ENCODE measurements at places on chromosomes 1 and 21.

DNA sequence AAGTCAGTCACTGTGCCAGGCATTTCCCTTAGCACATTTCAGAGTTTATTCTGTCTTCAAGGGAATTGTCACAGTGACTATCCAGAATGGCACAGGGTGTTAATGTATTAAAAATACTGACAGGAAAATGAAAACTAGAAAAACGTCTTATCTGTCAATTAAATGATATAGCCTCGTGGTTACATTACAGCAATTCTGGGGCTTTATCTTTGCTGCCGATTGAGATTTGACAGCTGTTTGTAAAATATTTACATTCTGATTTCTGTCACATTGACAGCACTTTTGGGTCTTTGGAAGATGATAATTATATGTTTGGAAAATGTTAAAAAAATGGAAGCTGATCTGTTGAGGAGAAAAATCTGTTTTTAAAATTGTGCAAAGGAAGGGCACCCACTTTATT lies 250.0 kb downstream of the CHRM3 start:
- DNase-seq: no peak

- peak; percentile 71 for DNase-seq
Measured at GRCh38 chr1:235831148-235831547, 35.6 kb downstream of the LYST start.

GRCh38 chr1:155003227-155003765 lies 694 bp downstream of the ZBTB7B start:
- no peak for DNase-seq

DNA sequence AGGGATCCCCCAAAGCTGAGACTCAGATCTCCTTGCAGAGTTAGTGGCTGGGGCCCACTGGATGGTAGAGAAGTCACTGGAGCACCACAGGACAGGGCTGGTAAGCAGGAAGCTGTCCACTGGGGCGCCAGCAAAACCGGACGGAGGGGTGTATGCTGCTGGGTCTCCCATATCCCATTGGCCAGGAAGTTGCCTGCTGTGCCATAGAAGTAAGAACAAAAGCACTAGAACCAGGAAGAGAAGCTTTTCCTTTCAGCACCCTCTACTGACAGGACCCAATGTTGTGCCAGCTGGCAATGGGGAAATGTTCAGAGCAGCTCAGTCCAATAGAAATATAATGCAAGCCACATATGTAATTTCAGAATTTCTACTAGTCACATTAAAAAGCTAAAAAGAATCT lies 146.6 kb downstream of the SPATA46 start:
- no peak for DNase-seq

- DNase-seq: no peak
Measured at GRCh38 chr1:3275471-3276340, 178.8 kb upstream of the ARHGEF16 start.

DNA sequence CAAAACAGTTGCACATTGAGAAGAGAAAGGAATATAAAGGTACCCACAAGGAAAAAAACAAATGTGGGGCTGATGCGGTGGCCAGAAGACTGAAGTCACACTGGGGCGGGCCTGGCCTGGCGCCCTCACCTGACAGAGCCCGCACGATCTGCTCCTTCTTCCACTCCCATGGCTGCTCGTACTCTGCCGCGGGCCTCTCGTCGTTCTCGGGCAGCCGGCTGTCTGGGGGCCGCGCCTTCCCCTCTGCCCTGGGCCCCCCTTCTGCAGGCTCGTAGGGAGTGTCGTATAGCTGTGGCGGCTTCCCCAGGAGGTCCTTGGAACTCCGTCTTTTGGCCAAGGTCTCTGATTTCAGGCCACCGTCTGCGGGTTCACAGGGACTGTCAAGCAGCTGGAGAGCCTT lies 13.1 kb upstream of the TDRD10 start:
- no peak for DNase-seq

GRCh38 chr1:246533371-246533905 lies 26.4 kb upstream of the SMYD3 start:
- DNase-seq: no peak

- peak; percentile 30 for DNase-seq
Measured at GRCh38 chr1:99004861-99005442, at the start of gene PLPPR5. Gene PLPPR5, minus strand, starts transcription at chr1:99004861. Its CDS starts 190 bp downstream, at chr1:99004671.

GRCh38 chr1:40652468-40652867 lies 13.0 kb downstream of the RIMS3 start:
- DNase-seq: no peak

- no peak for DNase-seq
Measured at GRCh38 chr1:232922485-232922884, 27.9 kb upstream of the NTPCR start.

DNA sequence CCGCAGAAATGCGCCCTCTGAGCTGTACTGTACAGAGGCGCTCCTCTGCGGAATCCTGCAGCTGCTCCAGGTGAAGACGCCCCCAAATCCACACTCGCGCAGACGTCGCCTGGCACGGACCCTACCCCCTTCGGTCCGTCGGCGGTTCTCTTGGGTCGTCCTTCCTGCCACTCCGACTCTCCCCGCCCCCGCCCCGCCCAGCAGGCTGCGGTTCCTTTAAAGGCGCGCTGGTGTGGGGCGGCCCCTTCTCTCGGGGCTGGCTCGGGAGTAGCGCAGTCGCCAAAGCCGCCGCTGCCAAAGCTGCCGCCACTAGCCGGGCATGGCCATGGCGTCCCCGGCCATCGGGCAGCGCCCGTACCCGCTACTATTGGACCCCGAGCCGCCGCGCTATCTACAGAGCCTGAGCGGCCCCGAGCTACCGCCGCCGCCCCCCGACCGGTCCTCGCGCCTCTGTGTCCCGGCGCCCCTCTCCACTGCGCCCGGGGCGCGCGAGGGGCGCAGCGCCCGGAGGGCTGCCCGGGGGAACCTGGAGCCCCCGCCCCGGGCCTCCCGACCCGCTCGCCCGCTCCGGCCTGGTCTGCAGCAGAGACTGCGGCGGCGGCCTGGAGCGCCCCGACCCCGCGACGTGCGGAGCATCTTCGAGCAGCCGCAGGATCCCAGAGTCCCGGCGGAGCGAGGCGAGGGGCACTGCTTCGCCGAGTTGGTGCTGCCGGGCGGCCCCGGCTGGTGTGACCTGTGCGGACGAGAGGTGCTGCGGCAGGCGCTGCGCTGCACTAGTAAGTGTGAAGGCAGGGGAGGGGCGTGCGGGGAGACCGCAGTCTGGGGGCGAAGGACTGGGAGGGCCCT lies at the start of gene RASSF5:
Gene RASSF5 (plus strand): TSS at position 248 of the 846 bp plus-strand sequence. CDS start 72 bp downstream, at position 320.
- peak; percentile 87 for DNase-seq

DNA sequence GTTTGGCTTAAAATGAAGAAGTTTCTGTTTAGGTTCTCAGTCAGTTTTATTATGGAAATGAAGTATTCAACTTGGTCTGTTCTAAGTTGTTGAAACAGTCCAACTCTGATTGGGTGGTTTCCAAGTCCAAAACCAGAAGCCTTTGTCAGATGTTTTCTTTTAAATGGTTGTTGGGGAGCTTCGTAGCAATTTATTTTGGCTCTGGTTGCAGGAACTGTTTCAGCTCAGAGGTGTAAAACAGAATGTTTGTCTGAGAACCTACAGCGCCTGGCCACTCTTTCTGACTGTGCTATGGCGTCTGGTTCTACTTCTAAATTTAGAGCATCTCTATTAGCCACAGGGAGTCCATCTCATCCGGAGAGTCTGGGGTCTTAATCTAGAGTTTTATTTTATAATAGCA lies 582.6 kb upstream of the TMPRSS15 start:
- DNase-seq: no peak

DNA sequence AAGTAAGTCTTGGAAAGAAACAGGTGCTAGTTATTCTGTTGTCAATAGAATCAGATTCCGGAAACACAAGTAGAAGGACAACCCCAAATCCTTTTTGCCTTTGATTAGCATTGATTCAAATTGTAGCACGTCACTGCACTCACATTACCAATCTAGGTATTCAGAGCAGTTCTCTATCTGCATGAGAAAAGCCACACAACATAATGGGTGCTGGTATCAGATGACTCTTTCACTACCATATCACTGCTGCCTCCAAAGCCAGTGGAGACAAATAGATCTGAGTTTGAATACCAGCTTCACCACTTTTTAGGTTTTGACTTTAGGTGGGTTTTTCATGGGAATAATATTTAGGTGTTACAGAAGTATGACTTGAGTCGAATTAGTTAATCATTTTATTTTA lies 38.9 kb downstream of the RTCA start:
- no peak for DNase-seq

DNA sequence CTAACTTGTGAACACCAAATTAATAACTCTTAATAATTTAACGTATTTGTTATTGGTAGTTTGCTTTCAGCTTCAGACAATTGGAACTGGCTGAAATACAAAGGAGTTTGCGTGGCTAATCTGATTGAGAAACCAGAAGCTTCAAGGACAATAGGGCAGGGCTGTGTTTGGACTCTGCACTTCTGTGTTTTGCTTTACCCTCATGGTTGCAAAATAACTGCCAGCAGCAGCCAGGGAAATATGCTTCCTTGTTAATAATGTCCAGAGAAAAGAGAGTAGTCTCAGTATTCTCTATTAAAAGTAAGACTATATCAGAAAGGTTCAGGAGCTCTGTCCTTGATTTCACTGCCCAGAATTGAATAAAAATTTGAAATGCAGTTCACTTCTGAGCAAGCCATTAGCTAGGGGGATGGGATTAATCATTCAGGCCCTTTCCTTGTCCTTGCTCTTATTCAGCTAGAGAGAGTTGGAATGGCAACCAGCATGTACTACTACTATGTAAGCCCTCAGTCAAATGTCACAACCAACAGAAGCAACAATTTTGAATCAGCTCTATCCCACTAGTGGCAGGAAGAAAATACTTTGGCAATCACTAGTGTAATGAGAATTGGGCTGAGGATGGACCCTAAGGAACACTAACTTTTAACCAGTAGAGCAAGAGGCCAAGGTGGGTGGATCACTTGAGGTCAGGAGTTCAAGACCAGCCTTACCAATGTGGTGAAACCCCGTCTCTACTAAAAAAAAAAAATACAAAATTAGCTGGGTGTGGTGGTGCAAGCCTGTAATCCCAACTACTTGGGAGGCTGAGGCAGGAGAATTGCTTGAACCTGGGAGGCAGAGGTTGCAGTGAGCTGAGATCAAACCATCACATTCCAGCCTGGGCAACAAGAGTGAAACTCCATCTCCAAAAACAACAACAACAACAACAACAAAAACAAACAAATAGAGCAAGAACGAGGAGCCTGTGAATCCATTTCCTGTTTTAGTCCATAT lies 76.8 kb downstream of the POU2F1 start:
- no peak for DNase-seq

DNA sequence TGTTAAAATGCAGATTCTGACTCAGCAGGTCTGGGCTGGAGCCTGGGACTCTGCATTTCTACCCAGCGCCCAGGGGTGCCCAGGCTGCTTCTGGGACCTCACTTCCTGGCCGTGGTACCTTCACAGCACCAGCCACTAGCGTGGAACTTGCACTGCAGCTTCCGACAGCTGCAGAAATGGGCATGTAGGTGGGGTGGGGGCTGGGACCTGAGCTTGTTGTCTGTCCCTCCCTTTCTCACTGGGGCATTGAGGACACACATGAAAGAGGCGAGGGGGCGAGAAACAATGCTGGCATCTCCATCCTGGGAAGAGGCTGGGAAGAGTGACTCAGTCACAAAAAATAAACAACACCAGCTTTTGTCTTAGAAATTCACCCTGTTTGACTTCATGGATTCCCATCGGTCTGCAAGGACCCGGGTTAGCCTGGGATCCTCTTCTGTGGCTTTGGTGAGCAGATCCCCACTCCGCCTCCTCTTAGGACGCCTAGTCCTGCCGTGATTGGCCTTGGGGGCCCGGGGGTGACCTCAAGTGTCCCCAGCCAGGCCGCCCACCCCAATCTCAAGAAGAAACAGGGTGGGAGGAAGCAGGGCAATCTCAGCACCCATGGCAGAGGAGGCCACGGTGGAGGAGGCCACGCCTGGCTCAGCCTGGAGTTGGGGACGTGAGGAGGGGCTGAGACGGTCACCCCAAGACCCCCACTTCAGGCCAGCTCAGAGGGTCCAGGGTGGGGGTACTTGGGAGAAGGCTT lies 29.9 kb upstream of the POFUT2 start:
- DNase-seq: no peak

DNA sequence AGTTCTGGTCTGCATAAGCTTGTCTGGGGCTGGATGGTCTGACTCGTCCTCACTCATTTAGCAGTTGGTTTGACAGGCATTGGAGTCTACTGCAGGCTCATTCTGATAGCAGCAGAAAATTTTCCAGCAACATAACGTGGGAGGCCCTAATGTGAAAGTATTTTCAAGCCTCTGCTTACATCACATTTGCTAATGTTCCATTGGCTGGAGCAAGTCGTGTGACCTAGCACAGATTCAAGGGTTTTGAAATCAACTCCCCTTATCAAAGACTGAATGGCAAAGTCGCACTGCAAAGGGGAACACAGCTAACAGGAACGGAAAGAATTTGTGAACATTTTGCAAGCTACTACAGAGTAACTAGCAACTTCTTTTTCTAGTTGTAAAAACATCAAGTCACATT lies 2.3 kb upstream of the USH2A start:
- DNase-seq: no peak

DNA sequence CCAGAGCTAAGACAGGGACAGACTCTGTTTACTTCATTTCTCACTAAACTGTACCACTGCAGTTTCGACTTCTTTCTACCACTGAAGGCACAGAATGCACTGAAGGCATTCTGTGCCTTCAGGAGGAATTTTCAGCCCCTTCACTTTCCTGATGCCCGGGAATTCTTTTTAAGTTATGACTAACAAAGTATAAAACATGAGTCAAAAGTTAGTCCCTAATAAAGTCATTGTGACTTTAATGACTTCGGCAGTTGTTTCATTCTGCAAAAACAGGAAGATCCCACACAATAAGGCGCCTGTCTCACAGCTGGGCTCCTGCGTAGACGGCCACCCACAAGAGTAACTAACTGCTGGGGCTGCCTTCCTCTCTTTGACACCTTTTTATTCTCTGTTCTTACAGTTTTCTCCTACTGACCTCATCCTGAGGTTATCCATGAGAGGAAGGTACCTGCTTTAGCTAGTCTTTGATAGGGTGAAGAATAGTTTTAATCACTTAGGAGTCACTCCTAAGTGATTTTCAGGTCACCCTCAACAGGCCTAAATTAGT lies 183.9 kb upstream of the SGIP1 start:
- DNase-seq: peak; percentile 68

GRCh38 chr1:30382496-30382895 lies 340.9 kb downstream of the MATN1 start:
- DNase-seq: no peak

DNA sequence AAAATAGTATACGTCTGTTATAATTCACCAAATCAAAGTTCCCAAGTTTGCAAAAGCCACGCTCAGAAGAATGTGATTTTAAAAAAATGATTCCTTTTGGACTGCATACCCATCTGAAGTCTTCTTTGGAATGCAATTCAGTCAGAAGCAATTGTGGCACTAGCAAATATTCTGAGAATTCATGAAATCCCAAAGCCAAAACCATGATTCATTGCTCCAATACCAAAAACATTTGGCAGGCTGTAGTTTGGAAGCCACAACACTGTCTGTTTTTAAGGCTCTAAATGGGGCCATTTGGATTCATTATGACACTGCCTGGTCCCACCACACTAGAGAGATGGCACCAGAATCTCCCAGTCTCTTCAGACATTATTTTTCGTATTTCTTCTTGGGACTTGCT lies 21.8 kb upstream of the LRRC53 start:
- DNase-seq: no peak
